ENCODE measurements at places on chromosomes 11 and 22.

DNA sequence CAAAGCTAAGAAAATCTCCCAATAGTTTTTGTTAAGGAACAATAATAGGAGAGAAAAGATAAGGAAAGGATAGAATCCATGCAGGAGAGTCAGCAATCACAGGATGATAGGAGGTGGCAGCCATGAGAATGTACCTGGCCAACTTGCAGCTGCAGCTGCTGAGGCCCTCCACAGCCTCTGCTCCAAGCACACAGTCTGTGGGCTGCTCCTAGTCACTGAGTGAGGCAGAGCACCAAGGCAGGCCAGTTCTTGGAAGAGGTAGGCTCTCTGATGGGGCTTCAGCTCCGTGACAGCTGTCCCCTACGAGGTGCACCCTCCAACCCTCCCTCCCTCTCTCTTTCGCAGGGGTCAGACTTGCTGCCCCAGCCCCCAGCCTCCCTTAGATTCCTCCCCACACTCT is 5.5 kb upstream of the KCNJ1 start:
- DNase-seq = no peak

- DNase-seq = no peak
These were observed 1112.0 kb upstream of the CCDC90B start for GRCh38 chr11:84398017-84398626.

DNA sequence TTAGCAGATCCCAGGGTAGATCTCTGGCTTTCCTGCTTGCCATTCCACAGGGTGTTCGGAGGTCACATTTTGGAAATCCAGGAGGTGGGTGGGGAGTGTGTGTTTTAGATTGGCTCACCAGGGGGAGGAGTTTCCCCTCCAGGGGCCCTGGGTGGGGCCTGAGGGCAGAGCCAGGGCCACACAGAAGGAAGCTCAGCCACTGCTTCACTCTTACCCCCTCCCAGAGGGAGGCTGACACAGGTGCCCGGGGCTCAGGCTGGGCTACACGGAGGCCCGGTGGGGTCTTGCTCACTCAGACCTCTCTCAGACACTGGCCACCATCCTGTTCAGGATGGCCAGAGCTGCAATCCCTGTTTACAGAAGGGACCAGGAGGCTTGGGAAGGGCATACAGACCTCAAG is 2.5 kb downstream of the WNT7B start:
- no peak for DNase-seq

DNA sequence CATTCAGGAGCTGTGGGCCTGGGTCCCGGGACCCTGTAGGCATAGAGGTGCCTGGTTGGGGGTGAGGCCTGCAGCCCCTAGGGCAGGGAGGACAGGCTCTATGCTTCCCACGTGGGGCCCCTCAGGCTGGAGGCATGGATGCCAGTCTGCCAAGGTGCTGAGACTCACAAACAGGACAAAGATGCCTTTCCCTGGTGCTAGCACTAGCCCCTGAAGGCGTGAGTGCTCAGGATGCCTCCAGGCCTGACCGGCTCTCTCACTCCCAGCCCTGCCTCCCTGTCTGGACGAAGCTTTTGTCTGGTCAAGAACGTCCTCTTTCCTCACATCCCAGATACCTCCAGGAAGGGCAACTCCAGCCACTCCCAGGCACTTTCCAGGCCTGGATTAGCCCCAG is 2.1 kb downstream of the CDC42BPG start:
- no peak for DNase-seq

DNA sequence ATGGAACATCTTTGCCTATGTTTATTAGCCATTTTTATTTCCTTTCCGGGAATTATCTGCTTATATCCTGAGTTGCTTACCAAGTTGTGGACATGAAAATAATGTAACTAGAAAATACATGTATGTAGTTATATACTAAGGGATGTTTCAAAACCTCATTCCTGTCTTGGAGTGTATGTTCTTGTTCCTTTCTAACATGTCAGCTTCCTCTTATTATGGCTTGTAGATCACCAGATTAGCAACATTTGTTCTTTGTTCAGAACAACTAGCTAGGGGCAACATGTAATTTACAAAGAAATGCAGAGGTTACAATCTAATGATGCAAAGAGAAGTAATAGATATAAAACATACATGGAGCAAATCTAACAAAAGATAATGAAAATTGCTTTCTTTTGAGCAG is 13.1 kb upstream of the TMEM123 start:
- no peak for DNase-seq

DNA sequence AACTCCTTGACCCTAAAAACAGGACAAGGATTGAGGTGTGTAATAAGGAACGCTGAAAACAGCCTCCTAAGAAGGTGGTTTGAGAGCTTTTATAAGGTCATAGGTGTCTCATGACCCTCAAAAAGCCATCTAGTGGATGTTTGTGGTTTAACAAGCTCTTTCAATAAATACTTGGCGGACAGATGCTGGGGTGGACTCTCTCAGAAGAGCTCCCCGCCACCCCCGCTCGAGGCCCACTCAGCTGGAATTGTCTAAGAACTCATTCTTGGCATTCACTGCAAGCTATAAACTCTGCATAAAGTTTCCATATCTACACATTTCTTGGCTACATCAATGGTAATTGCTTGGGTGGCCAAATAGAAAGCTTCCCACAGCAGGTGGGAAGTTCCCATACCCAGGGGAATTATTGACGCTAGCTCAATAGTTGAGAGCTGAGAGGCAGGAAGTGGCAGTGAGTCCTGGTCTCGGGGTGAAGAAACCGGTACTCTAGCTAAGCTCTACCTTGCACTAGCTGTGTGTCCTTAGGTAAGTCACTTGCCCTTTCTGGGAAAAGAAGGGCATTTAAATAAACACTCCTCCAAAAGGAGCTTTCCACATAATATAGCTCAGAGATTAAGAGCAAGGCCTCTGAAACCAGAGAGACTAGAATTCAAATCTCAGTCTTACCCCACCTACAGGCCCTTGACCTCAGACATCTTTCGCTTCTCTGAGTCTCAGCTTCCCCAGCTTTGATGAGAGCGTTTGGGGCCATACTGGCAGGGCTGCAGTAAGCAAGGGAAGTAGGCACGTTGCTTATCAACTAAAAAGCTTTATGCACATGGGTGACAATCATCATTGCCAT is 6.4 kb downstream of the MS4A15 start:
- DNase-seq = no peak

DNA sequence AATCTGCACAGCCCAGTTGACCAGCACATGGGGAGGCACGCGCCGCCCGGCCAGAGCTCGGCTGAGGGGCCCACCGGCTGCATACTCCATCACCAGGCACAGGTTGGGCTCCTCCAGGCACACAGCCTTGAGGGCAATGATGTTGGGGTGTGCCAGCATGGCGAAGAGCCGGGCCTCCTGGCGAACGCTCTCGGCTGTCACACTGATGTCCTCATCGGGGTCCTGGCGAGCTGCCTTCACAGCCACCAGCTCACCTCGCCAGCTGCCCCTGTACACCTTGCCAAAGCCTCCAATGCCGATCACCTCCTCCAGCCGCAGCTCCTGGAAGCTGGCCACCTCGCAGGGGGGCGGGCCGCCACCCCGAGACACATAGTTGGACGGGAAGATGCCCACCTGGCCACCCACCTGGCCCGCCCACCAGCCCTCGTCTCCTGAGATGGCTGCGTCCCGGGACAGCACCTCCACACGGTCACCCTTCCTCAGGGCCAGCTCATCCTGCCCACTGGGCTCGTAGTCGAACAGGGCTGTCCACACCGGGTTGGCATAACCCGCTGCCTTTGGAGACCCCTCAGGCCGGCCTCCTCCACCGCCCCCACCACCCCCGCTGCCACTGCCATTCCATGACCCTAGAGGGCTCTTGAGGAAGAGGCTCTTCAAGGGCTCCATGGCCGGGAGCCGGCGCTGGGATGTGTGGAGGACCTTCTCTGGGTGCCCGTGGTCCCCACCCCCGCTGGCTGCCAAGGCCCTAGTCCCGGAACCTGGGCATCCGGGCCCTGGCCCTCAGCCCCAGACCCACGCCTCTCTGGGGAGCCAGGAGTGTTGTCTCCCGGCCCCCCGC is 711 bp downstream of the MAP3K11 start:
- no peak for DNase-seq

DNA sequence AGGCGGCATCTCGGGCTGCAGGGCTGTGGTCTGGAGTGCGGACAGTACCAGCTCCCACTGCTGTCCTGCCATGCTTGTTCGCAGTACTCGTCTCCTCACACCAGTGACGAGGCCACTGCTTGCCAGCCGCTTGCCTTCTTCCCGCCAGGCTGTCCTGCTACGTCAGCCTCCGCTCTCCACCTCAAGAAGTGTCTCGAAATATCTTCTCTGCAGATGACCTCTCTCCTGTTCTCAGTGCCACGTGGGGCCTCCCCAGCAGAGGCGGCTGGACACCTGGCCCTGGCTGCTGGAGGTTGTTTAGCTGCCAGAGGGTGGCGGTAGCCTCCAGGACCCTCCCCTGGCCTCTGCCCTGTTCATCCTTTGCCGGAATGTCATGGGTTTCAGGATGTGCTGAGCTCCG is 3.1 kb upstream of the CCDC188 start:
- no peak for DNase-seq

DNA sequence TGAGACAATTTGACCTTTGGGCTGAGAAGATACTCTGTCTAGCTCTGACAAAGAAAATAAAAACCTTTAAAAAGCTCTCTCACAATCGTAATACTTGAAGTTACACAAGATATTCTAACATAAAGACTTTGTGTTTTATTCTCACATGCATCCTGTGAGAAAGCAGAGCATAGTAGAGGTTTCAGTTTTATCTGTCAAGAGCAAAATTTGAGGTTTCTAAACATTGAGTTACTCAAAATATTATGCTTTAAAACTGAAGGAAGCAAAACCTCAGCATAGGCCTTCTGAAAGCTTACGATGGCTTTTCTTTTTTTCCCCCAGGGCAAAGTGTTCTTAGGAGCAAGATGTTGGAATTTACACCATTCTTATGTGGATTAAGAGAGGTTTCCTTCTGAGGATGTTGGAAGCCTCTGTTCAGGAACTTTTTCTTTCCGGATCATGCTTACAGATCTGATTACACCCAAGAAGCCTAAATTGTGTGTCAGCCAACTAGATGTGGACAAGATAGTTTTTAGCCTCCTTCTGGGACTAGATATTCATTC is 15.0 kb upstream of the OR51M1 start:
- no peak for DNase-seq

GRCh38 chr11:108388576-108388975 is 78.8 kb downstream of the C11orf65 start:
- no peak for DNase-seq

DNA sequence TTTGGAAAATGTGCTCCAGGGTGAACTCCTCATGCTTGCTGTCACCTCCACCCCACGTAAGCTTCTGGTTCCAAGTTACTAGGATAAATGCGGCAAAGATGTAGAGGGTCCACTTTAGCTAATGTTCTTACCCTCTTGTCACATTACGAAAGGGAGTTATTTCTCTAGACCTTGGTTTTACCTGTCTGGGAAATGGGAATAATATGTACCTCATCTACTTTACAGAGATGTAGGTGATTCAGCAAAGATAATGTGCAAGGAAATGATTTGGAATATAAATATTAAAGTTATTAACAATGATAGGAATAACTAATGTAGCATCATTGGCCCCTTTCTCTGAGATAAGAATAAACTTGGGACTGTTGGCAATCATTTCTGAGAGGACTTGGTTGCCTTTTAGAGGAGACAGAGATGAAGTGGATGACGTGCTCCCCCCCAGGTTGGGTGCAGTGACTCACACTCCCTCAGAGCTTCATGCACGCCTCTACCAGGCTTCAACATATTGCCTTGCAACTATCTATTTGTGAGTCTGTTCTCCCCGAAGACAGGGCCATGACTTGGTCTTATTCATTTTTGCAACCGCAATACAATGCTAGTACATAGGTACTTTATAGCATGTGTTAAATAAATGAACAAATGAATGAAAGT is 97.1 kb downstream of the ME3 start:
- DNase-seq = no peak
